ENCODE measurements at places on chromosomes 2 and 18. TPM values are rescaled to one million over a fixed set of nuclear protein-coding genes. Genes with fewer than 3 reads are reported as not detected.

ACMSD gene
- not detected for total RNA-seq

MC4R gene
- 0.17 TPM for total RNA-seq

SCN9A gene
- 11.8 TPM for total RNA-seq

CHRND gene
- total RNA-seq = not detected

GRCh38 chr2:134985061-134985460 is 62.2 kb downstream of the MAP3K19 start:
- H3K36me3 ChIP-seq = no peaks in the 10 kb centered on the region
- H3K27ac ChIP-seq = no peak overlapping the region
- no peak for DNase-seq
- no peak overlapping the region for H3K4me3 ChIP-seq
- H3K27me3 ChIP-seq = no peaks in the 10 kb centered on the region

- H3K27ac ChIP-seq = no peak overlapping the region
- no peak overlapping the region for H3K4me3 ChIP-seq
- H3K36me3 ChIP-seq = no peaks in the 10 kb centered on the region
- H3K27me3 ChIP-seq = no peaks in the 10 kb centered on the region
These were observed 137.3 kb downstream of the ZNF804A start for GRCh38 chr2:184735611-184736010.

DNA sequence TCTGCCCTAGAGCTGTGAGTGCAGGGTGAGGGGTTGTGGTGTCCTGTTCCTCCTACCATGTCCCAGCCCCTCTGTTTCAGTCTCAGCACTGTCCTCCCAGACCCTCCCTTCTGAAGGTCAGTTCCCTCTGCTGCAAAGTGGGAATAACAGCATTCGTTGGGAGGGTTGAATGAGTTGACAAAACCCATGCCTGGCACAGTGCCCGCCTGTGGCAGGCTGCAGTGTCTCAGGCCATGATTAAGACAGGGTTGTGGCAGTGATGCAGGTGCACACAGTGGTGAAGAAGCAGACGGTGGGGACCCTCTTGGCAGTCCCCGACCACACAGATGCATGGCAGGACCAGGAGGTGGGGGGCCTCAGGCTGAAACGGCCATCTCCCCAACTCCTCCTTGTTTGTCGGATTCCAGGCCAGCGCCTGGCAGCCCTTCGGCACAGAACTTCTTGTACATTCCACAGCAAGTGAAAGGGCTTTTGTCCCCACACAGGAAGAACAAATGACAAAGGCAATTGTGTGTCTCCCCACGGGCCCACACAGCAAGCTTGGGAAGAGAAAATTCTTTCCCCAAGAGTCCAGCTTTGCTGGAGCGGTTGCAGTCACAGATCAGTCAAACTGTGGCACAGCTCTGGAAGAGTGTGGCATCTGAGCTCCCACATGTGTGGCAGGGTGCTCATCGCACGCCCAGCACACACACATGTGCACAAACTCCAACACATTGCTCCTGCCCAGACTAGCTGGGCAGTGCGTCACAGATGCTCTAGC is 92.0 kb upstream of the MSH2 start:
- peak; percentile 87 for DNase-seq
- H3K4me1 ChIP-seq = peaks cover 46% of the 10 kb centered on the region
- no peak overlapping the region for H3K4me3 ChIP-seq

- H3K27me3 ChIP-seq = no peaks in the 10 kb centered on the region
- no peaks in the 10 kb centered on the region for H3K4me1 ChIP-seq
- H3K36me3 ChIP-seq = no peaks in the 10 kb centered on the region
- no peak overlapping the region for H3K4me3 ChIP-seq
These were observed 416.3 kb downstream of the LRP1B start for GRCh38 chr2:141714496-141714895.

DNA sequence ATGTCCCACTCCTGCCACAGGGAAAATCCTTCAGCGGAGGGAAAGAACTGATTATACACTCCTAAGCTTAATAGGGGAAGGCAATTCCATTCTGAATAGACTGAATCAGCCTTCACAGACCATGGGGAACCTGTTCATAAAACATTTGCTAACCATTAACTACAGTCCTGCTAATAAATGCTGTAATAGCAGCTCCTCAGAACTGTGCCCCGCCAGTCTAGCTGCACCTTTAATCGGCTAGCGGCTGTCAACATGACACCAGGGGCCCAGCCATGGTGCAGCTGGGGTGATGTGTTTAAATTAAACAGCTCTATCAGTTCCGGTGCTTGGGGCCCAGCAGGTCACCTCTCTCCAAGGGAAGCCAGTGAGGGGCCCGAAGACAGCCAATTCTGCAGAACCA is 77.8 kb downstream of the GALNT14 start:
- no peak overlapping the region for H3K4me3 ChIP-seq
- no peaks in the 10 kb centered on the region for H3K36me3 ChIP-seq
- no peaks in the 10 kb centered on the region for H3K27me3 ChIP-seq
- H3K27ac ChIP-seq = no peak overlapping the region
- H3K4me1 ChIP-seq = no peaks in the 10 kb centered on the region

- H3K4me3 ChIP-seq = no peak overlapping the region
- H3K4me1 ChIP-seq = peaks cover 8% of the 10 kb centered on the region
- no peak for DNase-seq
- H3K36me3 ChIP-seq = no peaks in the 10 kb centered on the region
These were observed 198.6 kb downstream of the FAM210A start for GRCh38 chr18:13527730-13528129.

GRCh38 chr2:153027533-153027932 is 309.1 kb downstream of the ARL6IP6 start:
- no peak for DNase-seq
- no peak overlapping the region for H3K27ac ChIP-seq
- no peaks in the 10 kb centered on the region for H3K4me1 ChIP-seq
- no peaks in the 10 kb centered on the region for H3K36me3 ChIP-seq
- no peaks in the 10 kb centered on the region for H3K27me3 ChIP-seq
- H3K4me3 ChIP-seq = no peak overlapping the region

DNA sequence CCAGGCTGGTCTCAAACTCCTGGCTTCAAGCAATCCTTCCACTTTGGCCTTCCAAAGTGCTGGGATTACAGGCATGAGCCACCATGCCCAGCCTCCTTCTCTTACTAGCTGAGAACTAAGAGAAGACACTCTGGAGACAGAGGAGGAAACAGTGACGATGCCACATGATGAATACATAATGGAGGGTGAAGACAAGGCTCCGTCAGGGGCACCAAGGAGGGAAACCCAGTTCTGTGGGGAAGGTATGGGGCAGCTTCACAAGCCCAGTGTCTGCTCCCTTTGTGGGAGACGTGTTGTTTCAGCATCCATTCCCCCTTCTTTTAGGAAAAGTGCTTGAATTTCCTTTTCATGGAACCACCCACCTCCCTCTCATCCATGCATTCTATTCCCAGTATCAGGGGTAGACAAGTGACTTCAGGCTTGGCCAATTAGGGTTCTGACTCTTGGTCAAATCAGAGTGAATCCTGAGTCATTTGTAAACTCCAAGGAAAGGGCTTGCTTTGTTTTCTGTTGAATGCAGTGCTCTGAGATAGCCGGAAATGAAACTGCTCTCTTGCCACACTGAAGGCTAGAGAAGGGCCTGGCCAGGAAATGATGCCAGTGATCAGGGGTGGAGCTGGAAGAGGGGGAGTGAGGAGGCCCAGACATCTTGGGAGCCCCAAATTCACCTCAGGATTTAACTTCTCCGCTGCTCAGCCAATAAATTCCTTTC is 23.7 kb downstream of the TMEM127 start:
- H3K4me1 ChIP-seq = no peaks in the 10 kb centered on the region
- H3K27me3 ChIP-seq = no peaks in the 10 kb centered on the region
- no peak overlapping the region for H3K4me3 ChIP-seq
- no peaks in the 10 kb centered on the region for H3K36me3 ChIP-seq
- peak overlapping the region; percentile 96 for H3K27ac ChIP-seq

DNA sequence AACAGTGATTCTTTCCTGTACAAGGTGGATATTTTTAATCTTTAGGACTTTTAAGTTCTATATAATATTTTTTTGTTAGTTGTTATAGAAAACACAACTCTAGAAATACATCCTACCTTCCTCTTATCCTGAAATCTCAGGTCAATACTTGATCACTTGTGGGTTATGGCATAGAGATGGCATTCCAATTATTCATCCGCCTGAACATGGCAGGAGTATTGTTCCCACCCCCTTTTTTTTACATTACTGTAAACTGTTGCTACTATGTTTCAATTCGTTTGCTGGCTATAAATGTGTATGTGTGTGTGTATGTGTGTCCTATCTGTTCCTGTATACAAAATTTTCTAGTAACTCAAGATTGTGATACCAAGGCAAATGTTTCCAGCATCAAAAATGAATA is 43.3 kb upstream of the FN1 start:
- H3K4me3 ChIP-seq = no peak overlapping the region
- H3K27me3 ChIP-seq = no peaks in the 10 kb centered on the region
- no peak for DNase-seq
- no peaks in the 10 kb centered on the region for H3K4me1 ChIP-seq
- H3K36me3 ChIP-seq = no peaks in the 10 kb centered on the region
- H3K27ac ChIP-seq = no peak overlapping the region

DNA sequence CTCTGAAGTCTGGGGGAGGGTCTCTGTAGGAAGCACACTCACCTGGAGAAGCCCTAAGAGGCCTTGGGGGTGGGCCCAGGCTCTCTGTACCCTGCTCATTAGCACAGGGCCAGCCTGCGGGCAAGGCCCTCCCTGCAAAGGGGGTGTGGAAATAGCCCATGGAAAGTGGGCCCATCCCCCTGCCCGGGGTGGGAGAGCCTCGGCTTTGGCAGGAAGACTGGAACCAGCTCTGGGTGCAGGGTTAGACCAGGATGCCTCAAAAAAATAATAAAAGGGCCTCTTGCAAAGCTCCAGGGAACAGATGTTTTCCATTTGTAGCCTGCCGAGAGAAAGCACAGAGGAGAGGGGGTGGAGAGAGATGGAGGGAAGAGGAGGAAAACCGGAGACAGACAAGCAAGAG is 98.7 kb downstream of the STPG4 start:
- peak overlapping the region; percentile 88 for H3K27ac ChIP-seq
- H3K4me1 ChIP-seq = peaks cover 34% of the 10 kb centered on the region
- DNase-seq = peak; percentile 74
- no peak overlapping the region for H3K4me3 ChIP-seq

DNA sequence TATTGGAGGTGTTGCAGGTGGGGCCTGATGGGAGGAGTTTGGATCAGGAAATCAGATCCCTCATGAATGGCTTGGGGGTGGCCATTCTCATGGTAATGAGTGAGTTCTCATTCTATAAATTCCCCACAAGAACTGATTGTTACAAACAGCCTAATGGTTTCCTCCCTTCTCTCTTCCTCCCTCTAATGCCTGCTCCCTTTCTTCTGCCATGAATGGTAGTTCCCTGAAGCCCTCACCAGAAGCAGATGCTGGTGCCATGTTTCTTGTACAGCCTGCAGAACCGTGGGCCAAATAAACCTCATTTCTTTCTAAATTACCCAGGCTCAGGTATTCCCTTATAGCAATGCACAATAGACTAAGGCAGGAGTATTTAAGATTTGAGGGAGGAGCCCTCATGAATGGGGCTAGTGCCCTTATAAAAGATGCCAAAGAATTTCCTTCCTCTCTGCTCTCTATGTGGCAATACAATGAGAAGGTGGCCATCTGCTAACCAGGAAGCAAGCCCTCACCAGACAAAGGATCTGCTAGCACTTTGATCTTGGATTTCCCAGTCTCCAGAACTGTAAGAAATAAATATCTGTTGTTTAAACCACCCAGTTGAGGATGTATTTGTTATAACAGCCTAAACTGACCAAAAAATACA is 251.8 kb downstream of the ZEB2 start:
- DNase-seq = no peak
- H3K27me3 ChIP-seq = no peaks in the 10 kb centered on the region
- H3K4me3 ChIP-seq = no peak overlapping the region

Data from left lung (tissue), 14 donors.